ENCODE measurements at places on chromosomes 3 and 15. TPM values are rescaled to one million over a fixed set of nuclear protein-coding genes. Genes with fewer than 3 reads are reported as not detected.

- no peak overlapping the region for H3K4me3 ChIP-seq
- DNase-seq: peak; percentile 36
- no peak overlapping the region for H3K27ac ChIP-seq
- H3K27me3 ChIP-seq: no peaks in the 10 kb centered on the region
- H3K36me3 ChIP-seq: no peaks in the 10 kb centered on the region
These were observed 8.2 kb upstream of the ANKRD63 start for GRCh38 chr15:40290918-40291574.

GRCh38 chr15:23687143-23687470 is at the start of gene NDN:
Gene NDN (minus strand): TSS chr15:23687305. CDS start chr15:23687217, 88 bp downstream.
- peak within 1 kb of the TSS; percentile 60 for H3K4me3 ChIP-seq
- H3K36me3 ChIP-seq: no peaks in the 10 kb centered on the region
- peak; percentile 64 for DNase-seq
- no peaks in the 10 kb centered on the region for H3K4me1 ChIP-seq

- H3K4me3 ChIP-seq: no peak overlapping the region
- H3K27me3 ChIP-seq: no peaks in the 10 kb centered on the region
- no peak overlapping the region for H3K27ac ChIP-seq
- H3K4me1 ChIP-seq: no peaks in the 10 kb centered on the region
- no peaks in the 10 kb centered on the region for H3K36me3 ChIP-seq
These were observed 107.3 kb upstream of the TMC3 start for GRCh38 chr15:81481346-81481745.

DNA sequence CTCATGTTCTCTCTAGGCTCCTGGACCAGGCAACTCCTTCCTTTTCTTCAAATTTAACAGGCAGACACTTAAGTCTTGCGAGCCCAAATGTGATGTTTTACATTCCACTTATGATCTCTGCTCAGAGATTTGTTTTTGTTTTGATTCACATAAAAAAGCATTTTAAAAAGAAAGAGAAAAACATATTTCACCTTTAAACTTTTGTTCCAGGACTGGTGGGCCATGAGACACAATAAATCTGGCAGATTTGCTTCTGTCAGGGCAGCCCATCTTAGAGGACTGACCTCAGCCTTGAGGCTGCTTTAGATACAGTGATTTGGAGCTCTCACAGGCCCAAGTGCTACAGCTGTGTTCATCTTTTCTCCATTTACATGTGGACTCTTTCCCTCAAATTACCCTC is 52.0 kb downstream of the CMSS1 start:
- no peaks in the 10 kb centered on the region for H3K36me3 ChIP-seq
- peaks cover 12% of the 10 kb centered on the region for H3K4me1 ChIP-seq
- DNase-seq: no peak
- H3K4me3 ChIP-seq: no peak overlapping the region
- H3K27ac ChIP-seq: peak overlapping the region; percentile 95

DNA sequence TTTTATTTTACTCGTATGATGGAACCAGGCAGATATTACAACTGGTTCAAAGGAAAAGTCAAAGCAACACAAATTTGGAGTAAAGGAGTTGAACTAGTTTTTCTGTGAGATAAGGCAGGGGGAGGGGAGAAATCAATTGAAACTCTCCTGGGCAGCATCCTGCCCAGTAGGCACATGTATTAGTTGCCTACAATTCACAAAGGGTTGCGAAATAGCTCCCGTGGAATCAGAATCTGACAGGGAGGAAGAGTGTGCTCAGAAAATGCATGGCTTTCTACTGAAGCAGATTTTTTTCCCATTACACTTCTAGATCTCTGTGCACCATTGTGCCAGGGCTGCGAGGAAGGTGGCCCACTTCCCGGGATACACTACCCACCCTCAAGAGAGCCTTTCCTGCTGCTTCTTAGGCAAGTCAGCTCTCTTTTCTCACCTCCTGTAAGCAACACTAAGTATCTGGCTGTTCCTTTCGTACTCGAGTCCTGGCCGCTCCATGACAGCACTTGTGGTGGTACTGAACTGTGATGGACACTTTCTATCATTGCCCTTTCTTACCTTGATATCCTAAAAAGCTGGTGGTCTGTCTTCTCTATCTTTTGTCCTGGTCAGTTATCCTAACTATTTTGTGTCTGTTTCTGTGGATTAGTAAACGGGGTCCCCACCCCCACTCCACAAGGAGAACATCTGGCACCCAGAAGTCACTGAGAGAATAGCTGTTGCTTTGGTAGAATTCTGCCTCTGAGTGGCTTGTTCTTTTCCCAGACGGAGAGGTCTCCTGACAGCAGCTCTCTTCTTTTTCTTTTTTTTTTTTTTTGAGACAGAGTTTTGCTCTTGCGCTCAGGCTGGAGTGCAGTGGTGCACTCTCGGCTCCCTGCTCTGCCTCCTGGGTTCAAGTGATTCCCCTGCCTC is 74.8 kb downstream of the RPL39L start:
- no peaks in the 10 kb centered on the region for H3K4me1 ChIP-seq
- no peaks in the 10 kb centered on the region for H3K27me3 ChIP-seq
- H3K27ac ChIP-seq: no peak overlapping the region
- no peaks in the 10 kb centered on the region for H3K36me3 ChIP-seq
- DNase-seq: no peak

DNA sequence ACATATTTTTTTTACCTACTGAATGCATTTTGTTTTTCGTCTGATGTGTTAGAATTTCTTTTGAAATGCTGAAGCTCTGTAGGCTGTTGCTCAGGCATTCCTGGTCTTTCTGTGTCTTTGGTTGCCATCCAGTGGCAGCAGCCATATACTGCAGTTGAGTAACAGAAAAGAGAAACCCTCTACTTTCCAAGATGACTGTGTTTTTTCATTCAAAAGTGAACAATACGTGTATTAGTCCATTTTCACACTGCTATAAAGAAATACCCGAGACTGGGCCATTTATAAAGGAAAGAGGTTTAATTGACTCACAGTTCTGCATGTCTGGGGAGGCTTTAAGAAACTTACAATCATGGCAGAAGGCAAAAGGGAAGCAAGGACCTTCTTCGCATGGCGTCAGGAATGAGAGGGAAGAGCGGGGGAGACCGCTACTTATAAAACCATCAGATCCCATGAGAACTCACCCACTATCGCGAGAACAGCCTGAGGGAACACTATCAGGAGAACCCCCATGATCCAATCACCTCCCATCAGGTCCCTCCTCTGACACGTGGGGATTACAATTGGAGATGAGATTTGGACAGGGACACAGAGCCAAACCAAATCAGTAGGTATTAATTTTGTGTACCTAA is 4.7 kb upstream of the GOLGA8B start:
- H3K36me3 ChIP-seq: no peaks in the 10 kb centered on the region
- peak overlapping the region; percentile 16 for H3K4me3 ChIP-seq
- H3K27me3 ChIP-seq: no peaks in the 10 kb centered on the region
- peak; percentile 65 for DNase-seq

DNA sequence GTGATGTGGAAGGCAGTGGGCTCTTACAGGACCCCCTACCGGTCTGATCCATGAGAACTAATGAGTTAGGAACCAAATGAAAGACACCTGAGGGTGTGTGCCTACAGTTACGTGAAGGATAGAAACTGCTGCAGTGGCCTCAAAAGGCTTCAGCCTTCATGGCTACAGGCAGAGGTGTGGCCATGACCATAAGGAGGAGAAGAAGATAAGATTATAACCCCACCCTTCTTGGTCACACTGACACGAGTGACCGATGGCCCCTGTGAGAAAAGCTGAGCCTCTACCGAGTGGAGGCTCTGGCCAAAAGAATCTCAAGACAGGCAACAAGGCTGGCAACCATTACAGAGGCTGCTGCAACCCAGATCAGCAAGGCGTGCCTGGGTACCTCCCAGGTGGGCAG is 6.3 kb downstream of the RFT1 start:
- DNase-seq: no peak
- H3K4me1 ChIP-seq: peaks cover under 1% of the 10 kb centered on the region
- H3K27me3 ChIP-seq: no peaks in the 10 kb centered on the region
- no peak overlapping the region for H3K4me3 ChIP-seq
- no peak overlapping the region for H3K27ac ChIP-seq

- no peaks in the 10 kb centered on the region for H3K4me1 ChIP-seq
- H3K27me3 ChIP-seq: no peaks in the 10 kb centered on the region
- H3K27ac ChIP-seq: no peak overlapping the region
These were observed 322.2 kb downstream of the SLC9A9 start for GRCh38 chr3:143526011-143526545.

The TTC14 gene
- 57.3 TPM for total RNA-seq

DNA sequence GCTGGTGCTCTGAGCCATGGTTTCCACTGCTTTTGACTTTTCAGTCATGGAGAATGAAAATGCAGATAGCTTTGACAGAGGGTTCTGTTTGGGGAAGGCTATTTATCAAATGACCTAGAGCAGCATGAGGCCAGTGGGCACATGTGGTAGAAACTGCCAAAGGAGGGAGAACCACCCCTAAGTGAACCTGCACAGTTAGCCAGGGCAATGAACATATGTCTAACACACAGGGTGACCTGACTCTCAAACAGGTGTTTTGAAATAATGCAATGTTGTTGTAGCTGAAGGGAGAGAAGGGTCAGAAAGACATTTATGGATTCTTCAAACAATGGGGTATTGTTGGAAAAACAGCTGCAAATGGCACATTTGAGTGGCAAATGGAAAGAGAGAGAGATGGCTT is 174.4 kb upstream of the FAM3D start:
- H3K4me3 ChIP-seq: no peak overlapping the region
- no peaks in the 10 kb centered on the region for H3K27me3 ChIP-seq
- H3K4me1 ChIP-seq: no peaks in the 10 kb centered on the region
- H3K27ac ChIP-seq: no peak overlapping the region

The NFKBIZ gene
- 30.0 TPM for total RNA-seq

GRCh38 chr15:71096676-71097075 is 18.6 kb upstream of the THSD4 start:
- no peaks in the 10 kb centered on the region for H3K36me3 ChIP-seq
- H3K4me1 ChIP-seq: no peaks in the 10 kb centered on the region
- no peaks in the 10 kb centered on the region for H3K27me3 ChIP-seq
- H3K27ac ChIP-seq: no peak overlapping the region
- H3K4me3 ChIP-seq: no peak overlapping the region
- no peak for DNase-seq

DNA sequence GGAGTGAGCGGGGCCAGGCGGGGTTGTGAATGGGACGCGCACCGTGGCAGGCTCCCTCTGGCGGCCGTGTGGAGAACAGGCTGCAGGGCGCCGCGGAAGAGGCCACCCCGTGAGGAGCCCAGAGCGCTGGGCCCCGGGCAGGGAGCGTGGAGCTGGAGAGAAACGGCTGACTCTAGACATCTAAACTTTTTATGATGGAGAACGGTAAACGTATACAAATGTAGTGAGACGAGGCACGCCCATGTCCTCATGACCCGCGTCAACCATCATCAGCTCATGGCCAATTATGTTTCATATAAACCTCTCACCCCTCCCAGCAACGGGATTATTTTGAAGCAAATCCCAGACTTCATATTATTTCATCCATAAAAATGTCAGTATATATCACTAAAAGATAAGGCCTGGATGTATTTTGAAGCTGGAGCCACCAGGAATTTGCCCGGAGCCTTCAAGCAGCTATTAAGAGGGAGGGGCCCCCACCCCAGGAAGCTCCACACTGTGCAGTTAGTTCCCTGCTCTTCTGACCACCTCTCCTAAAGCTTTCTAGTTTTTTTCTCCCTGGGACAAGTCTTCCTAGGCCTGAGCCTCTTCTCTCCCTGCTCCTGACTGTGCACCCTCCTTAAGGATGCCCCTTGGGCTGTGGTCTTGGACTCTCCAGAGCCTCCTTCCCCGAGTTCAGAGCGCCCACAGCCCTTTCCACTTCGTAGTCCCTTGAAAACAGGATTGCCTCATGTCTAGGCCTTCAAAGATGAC is 149.5 kb downstream of the SMAD6 start:
- peak; percentile 85 for DNase-seq
- no peak overlapping the region for H3K4me3 ChIP-seq
- H3K4me1 ChIP-seq: peaks cover 9% of the 10 kb centered on the region
- peak overlapping the region; percentile 86 for H3K27ac ChIP-seq

DNA sequence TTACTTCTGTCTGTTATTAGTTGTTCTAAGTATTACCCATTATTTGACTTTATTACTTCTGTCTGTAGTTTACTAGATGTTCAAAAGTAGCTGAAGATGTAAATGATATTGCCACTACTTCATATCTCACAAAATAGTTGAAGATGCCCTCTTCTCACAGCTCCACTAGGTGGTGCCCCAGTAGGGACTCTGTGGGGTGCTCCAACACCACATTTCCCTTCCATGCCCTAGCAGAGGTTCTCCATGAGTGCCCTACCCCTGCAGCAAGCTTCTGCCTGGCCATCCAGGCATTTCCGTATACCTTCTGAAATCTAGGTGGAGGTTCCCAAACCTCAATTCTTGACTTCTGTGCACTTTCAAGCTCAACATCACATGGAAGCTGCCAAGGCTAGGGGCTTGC is 80.8 kb downstream of the KCNH8 start:
- H3K4me1 ChIP-seq: no peaks in the 10 kb centered on the region
- no peaks in the 10 kb centered on the region for H3K36me3 ChIP-seq
- no peak overlapping the region for H3K27ac ChIP-seq
- no peak overlapping the region for H3K4me3 ChIP-seq
- no peak for DNase-seq
- H3K27me3 ChIP-seq: no peaks in the 10 kb centered on the region

GRCh38 chr3:30130391-30130790 is 476.0 kb upstream of the TGFBR2 start:
- no peaks in the 10 kb centered on the region for H3K4me1 ChIP-seq
- H3K4me3 ChIP-seq: no peak overlapping the region
- no peak overlapping the region for H3K27ac ChIP-seq
- H3K27me3 ChIP-seq: no peaks in the 10 kb centered on the region
- no peak for DNase-seq
- no peaks in the 10 kb centered on the region for H3K36me3 ChIP-seq

GRCh38 chr3:155391104-155391503 is 97.6 kb upstream of the STRIT1 start:
- DNase-seq: no peak
- no peak overlapping the region for H3K4me3 ChIP-seq
- H3K27me3 ChIP-seq: no peaks in the 10 kb centered on the region
- H3K27ac ChIP-seq: peak overlapping the region; percentile 51
- no peaks in the 10 kb centered on the region for H3K36me3 ChIP-seq

GRCh38 chr3:54476891-54477290 is 354.5 kb downstream of the CACNA2D3 start:
- no peak overlapping the region for H3K27ac ChIP-seq
- DNase-seq: no peak
- H3K36me3 ChIP-seq: no peaks in the 10 kb centered on the region
- no peak overlapping the region for H3K4me3 ChIP-seq
- no peaks in the 10 kb centered on the region for H3K27me3 ChIP-seq

DNA sequence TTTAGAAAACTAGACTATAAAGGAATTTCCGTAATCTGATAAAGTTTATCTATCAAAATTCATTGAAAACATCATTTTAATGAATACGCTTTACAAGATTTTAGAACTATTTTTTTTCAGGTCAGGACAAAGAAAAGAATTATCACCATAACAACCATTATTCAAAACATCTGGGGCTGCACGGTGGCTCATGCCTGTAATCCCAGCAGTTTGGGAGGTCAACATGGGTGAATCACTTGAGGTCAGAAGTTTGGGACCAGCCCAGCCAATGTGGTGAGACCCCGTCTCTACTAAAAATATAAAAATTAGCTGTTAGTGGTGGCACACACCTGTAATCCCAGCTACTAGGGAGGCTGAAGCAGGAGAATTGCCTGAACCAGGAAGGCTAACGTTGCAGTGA is 260.4 kb downstream of the WNT5A start:
- no peaks in the 10 kb centered on the region for H3K4me1 ChIP-seq
- no peak overlapping the region for H3K4me3 ChIP-seq
- no peaks in the 10 kb centered on the region for H3K27me3 ChIP-seq
- no peak for DNase-seq

The KLHDC8B gene
- total RNA-seq: 37.9 TPM

Data from uterus (tissue), 4 donors.